Breast epithelium (tissue), 4 donors: ENCODE measurements at places on chromosomes 3 and 15. TPM values are rescaled to one million over a fixed set of nuclear protein-coding genes. Genes with fewer than 3 reads are reported as not detected.
A peak's percentile ranks its signal among the peaks of the same experiment; 100 is the strongest.

DNA sequence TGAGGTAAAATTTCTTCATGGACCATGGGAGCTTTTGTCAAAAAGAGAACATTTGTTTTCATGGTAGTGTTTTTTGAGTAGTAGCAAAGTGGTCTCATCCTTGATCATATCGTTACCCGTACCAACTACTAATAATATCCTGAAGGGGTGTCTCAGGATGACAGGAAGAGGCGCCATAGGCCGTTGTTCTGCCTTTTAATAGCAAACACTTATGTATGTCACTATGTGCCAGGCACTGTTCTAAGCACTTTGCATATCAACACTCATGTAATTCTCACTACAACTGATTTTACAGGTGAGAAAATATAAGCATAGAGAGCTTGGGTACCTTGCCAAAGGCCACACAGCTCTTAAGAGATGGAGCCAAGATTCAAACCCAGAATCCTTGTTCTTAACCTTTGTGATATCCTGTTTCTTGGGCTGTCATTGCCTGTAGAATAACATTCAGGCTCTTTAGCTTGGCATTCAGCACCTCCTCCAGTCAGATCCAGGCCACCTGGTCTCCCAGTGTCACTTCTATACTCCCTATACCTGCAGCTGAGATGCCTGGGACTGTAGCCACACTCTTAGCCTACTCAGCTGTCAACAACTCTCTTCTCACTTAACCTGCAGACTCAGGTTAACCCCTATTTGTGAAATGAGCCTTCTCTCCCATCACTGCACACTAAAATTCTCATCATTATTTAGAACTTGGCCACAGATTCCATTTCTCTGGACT lies 113.7 kb downstream of the USP13 start:
- no peaks in the 10 kb centered on the region for H3K36me3 ChIP-seq
- H3K4me1 ChIP-seq, result no peaks in the 10 kb centered on the region
- H3K27ac ChIP-seq, result no peak overlapping the region
- DNase-seq, result no peak
- H3K4me3 ChIP-seq, result no peak overlapping the region

GRCh38 chr3:169245631-169246030 lies 417.9 kb downstream of the MECOM start:
- peaks cover 2% of the 10 kb centered on the region for H3K27me3 ChIP-seq
- H3K4me3 ChIP-seq, result no peak overlapping the region
- no peak for DNase-seq
- H3K36me3 ChIP-seq, result no peaks in the 10 kb centered on the region

Gene BOC
- 55.1 TPM for total RNA-seq

Gene WDR72
- not detected for total RNA-seq

- no peaks in the 10 kb centered on the region for H3K4me1 ChIP-seq
- H3K36me3 ChIP-seq, result no peaks in the 10 kb centered on the region
- no peak for DNase-seq
These were observed 107.8 kb downstream of the MYRIP start for GRCh38 chr3:39917065-39917773.

Gene TMEM44
- total RNA-seq, result 9.4 TPM

- H3K4me1 ChIP-seq, result no peaks in the 10 kb centered on the region
- DNase-seq, result no peak
- no peaks in the 10 kb centered on the region for H3K27me3 ChIP-seq
- no peak overlapping the region for H3K4me3 ChIP-seq
- H3K36me3 ChIP-seq, result no peaks in the 10 kb centered on the region
- peak overlapping the region; percentile 58 for H3K27ac ChIP-seq
These were observed 4.7 kb upstream of the MEIS2 start for GRCh38 chr15:37105029-37105428.

DNA sequence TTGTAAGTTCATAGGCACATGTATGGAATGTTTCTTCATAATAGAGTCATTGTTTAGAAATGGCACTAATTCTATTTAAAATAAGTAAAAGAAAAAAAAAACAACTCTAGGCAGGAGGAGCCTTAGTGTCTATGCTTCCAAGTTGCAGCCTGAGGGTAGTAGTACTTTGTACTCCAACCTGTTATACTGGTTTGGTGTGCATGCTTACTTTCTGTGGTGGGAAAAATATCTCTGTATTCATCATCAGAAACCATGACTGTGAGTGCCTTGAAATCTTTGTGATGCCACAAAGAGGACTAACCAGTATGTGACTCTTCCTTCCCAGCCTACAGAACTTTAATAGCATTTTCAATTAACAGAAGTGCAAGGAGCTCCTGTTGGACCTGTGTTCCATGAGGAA lies 4.4 kb downstream of the NAALADL2 start:
- H3K27me3 ChIP-seq, result no peaks in the 10 kb centered on the region
- DNase-seq, result peak; percentile 71
- no peaks in the 10 kb centered on the region for H3K36me3 ChIP-seq
- H3K4me1 ChIP-seq, result no peaks in the 10 kb centered on the region
- H3K4me3 ChIP-seq, result no peak overlapping the region

Gene TSC22D2
- 12.1 TPM for total RNA-seq

Gene LMOD3
- total RNA-seq, result not detected

DNA sequence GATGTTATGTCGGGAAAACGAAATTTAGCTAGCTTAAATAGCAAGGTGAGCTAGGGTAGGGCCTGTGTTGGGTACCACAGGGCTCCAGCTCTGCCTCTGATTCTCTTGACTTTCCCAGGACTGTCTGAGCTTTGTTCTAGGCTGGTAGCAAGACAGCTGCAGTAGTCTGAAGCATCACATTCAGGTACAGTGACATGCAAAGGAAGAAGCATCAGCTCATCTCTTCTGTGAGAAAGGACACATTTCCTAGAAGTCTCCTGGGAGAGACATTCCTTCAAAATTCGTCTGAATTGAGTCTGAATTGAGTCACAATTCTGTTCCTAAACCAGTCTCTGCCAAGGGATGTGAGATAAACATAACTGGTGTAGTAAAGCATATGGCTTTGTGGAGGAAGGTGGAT lies 8.5 kb upstream of the UBXN7 start:
- H3K27ac ChIP-seq, result no peak overlapping the region
- no peak for DNase-seq
- no peak overlapping the region for H3K4me3 ChIP-seq
- H3K36me3 ChIP-seq, result no peaks in the 10 kb centered on the region

GRCh38 chr3:13480340-13481318 lies 523 bp downstream of the HDAC11 start:
- no peaks in the 10 kb centered on the region for H3K36me3 ChIP-seq
- peak overlapping the region; percentile 73 for H3K4me3 ChIP-seq
- H3K4me1 ChIP-seq, result peaks cover 8% of the 10 kb centered on the region
- DNase-seq, result no peak

Gene FOXL2NB
- not detected for total RNA-seq

Gene FHIT
- total RNA-seq, result 17.7 TPM

DNA sequence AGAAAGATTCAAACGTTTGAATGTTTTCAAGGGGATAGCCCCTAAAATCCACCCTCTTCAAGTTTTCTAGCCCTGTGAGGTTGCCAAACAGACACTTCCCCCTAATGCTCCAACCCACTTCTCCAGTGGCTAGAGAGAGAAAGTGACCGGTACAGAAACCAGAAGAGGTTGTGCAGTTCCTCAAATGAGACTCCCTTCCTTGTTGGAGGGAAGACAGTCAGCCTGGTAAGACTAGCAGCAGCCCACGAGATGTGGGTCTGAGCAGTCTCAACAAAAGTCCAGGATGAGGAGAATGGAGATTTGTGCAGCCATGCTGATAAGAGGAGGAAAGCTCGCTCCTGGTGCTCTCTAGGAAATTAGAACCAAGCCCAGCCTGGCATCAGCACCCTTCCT lies 222.8 kb upstream of the TPRG1 start:
- peak overlapping the region; percentile 99 for H3K27ac ChIP-seq
- H3K4me3 ChIP-seq, result peak overlapping the region; percentile 65
- DNase-seq, result no peak
- peaks cover 37% of the 10 kb centered on the region for H3K4me1 ChIP-seq
- H3K27me3 ChIP-seq, result no peaks in the 10 kb centered on the region

- H3K4me1 ChIP-seq, result no peaks in the 10 kb centered on the region
- no peaks in the 10 kb centered on the region for H3K36me3 ChIP-seq
- no peaks in the 10 kb centered on the region for H3K27me3 ChIP-seq
These were observed 16.9 kb upstream of the PRKCI start for GRCh38 chr3:170205302-170205701.

Gene HDGFL3
- 19.0 TPM for total RNA-seq

- H3K27ac ChIP-seq, result no peak overlapping the region
- no peak overlapping the region for H3K4me3 ChIP-seq
These were observed 20.9 kb downstream of the GNB4 start for GRCh38 chr3:179430277-179430870.

Gene STXBP5L
- total RNA-seq, result 0.33 TPM

DNA sequence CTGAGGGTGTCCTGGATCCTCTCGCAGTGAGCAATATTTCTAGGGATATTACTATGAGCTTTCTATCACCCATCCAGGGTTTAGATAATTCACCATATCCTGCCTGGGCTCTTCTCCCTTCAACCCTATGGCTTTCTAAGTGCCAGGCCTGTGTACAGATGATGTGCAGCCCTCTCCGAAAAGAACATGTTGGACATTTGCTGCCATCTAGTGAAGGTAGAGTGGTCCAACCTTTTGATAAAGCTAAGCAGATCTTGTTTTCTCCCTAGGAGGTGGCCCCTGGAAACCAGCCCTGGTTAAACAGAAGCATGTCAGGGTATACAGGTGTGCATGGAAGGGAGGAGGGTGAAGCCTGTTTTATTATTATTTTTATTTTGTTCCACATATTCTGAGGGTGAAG lies 27.9 kb upstream of the SCN10A start:
- no peak overlapping the region for H3K27ac ChIP-seq
- no peak overlapping the region for H3K4me3 ChIP-seq
- no peaks in the 10 kb centered on the region for H3K4me1 ChIP-seq
- no peaks in the 10 kb centered on the region for H3K27me3 ChIP-seq
- H3K36me3 ChIP-seq, result no peaks in the 10 kb centered on the region
